ENCODE measurements at places on chromosomes 6 and 20.
A peak's percentile ranks its signal among the peaks of the same experiment; 100 is the strongest.

DNA sequence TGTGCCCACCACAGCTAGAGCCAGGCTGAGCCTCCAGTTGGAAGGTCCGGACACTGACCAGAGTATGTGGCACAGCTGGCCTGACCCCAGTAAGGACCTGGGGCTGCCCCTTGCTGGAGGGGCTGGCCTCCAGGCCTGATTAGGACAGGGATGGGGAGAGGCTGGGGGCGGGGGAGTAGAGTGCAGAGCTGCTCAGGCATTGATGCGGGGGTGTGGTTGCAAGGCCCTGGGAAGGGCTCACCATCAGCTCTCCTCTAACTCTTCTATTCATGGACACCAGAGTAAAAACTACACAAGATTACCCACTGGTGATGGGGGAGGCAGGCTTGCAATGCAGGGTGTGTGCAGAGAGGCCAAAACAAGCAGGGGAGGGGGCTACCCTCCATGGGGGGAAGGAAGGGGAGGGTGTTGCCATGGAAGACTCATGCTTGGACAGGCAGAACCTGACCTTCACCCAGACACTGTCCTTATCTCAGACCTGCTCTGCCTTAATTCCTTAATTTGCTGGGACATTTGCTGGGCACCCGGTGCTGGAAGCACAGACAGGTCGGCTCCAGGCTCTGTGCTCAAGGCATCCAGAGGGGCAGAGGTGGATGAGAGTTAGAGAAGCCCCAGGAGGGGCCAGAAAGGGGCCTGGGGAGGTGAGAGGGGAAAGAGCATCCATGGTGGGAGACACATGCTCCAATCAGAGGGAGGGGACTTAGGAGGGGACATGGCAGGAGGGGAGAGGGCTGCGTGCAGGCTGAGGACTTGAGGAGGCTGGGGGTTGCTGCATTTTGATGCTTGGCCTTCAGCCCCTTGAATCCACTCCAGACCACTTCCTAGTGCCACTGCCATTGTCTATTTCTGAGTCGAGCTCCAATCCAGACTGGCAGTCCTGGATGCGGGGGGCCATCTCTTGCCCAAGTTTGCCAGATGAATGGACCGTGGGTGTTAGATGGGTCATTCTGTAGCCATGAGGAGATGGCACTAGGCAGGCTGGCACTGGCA, 7.6 kb upstream of the EMILIN3 start:
- DNase-seq = no peak

GRCh38 chr6:99495466-99495865, 19.8 kb downstream of the USP45 start:
- no peak for DNase-seq

- DNase-seq = no peak
Observed at GRCh38 chr6:37137201-37138090, 32.5 kb upstream of the PIM1 start.

DNA sequence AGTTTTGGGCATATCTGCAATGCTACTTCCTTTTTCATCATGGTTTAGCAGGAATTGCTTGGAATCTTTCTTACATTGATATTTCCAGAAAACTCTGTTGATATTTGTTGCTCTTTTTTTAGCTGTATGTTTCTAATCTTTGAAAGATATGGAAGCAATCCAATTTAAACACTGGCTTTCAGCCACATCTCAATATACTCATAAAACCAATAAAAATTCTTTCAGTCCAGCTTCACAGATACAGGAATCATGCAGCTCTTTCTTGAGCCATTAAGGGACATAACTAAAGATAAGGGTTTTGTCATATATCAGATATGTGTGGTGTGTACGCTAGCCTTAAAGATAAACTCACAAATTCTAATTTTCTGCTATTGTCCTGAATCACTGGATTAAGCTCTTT, 47.4 kb downstream of the PKIB start:
- DNase-seq = no peak

DNA sequence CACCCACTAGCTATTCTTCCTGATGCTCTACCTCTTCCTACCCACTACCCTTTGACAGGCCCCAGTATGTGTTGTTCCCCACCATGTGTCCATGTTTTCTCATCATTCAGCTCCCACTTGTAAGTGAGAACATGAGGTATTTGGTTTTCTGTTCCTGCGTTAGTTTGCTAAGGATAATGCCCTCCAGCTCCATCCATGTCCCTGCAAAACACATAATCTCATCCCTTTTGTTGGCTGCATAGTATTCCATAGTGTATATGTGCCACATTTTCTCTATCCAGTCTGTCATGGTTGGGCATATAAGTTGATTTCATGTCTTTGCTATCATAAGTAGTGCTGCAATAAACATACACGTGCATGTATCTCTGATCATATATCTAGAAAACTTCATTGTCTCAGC, 218.3 kb upstream of the STXBP5 start:
- DNase-seq = no peak

DNA sequence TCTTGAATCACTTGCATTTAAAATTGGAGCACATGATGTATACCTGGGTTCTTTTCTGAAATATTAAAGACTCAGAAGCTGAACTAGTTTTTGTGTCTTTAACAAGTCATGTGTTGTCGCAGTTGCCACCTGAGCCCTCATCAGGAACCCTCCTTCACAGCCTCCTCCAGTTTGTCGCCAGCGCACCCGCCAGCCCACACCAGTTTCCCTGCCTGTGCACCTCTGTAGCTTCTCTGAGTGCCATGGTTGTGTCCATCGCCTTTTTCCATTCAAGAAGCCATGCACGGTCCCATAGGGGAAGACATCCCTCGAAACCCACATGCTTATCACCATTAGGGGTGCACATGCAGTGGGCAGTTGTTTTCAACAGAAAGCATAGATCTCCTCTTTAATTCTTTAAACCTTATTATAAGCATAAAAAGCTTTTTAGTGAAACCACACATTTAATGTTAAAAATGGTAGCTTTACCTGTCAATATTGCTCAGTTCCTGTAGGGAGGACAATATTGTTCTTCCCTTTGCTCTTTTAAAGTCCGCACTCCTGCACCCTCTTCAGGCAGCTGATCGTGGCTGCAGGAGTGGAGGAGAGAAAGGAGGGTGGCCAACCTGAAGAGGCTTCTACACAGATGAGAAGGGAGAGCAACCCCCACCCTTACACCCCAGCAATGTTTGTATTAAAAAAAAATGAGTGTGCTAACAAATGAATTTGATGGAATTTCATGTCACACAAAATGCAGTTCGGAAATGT, 121.9 kb downstream of the CFAP61 start:
- no peak for DNase-seq

GRCh38 chr6:89675949-89676748, 37.6 kb upstream of the LYRM2 start:
- no peak for DNase-seq

DNA sequence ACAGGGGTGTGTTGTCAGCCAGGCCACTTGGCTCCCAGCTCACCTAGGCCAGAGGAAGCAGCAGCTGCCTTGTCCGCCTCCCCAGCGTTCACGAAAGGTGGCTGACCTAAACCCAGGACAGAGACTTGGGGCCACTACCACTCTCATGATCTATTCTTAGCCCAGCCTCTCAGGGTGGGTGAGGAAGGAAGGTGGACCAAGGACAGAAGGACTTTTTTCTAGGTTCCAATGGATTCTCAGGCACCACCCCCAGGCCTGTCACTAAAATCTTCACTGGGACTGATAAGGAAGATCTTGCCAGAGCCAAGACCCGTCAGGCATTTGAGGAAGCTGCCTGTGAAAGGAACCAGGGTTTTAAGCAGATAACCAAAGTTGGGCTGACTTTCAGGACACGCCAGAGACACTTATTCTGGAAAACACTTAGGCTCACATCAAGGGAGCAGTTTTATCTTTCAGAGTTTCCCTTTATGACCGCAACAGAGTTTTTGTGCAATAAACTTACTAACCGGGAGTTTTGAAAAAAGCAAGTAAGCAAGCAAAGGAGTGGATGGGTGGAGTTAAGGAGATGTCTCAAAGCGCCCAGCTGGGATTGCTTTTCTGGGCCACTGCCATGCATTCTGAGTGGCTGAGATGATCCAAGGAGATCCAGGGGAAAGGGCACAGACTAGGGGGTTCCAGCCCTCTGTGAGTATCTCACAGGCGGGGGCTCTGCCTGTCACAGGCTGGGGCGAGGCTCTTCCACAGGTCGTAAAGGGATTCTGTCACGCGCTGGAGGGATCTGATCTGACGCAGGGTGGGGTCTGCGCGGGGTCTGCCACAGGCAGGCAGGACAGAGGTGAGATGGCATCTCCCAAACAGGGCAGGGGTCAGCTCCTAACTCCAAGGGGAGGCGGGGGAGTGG, 989 bp downstream of the FITM2 start:
- DNase-seq = no peak

DNA sequence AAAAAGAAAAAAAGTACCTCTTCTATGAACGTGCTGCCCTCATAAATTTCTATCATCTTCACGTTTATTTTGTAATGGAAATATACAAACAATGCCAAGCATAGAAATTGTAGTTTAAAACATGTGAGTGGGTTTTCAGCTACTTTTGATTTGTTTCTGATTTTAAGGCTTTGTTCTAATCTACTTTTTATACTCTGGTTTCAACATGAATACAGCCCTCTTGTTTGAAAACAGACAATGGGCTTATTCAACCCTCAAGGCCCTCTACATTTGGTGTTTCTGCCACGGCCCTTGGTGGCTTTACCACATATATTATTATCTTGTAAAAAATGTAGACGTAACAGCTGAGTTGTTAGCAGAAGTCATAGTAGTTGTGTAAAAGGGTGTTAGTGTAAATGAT, 153.9 kb downstream of the SOX4 start:
- DNase-seq = no peak

DNA sequence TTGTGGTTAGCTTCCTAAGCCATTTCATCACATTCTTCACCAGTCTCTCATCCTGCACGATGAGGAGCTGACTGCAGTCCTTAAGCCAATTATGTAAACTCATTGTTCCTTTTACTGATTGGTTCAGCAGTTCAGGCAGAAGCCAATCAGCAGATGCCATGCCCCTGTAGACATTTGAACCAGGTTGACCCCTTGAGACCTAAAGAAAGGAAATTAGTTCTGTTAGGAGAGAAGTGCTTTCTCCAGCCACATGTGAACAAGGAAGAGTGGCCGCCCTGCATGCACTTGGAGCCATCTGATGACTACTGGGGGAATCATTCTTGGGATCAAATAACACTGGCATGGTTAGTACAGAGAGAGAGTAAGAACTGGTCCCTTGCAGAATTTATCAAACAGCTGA, 535.2 kb upstream of the ID4 start:
- peak; percentile 38 for DNase-seq

DNA sequence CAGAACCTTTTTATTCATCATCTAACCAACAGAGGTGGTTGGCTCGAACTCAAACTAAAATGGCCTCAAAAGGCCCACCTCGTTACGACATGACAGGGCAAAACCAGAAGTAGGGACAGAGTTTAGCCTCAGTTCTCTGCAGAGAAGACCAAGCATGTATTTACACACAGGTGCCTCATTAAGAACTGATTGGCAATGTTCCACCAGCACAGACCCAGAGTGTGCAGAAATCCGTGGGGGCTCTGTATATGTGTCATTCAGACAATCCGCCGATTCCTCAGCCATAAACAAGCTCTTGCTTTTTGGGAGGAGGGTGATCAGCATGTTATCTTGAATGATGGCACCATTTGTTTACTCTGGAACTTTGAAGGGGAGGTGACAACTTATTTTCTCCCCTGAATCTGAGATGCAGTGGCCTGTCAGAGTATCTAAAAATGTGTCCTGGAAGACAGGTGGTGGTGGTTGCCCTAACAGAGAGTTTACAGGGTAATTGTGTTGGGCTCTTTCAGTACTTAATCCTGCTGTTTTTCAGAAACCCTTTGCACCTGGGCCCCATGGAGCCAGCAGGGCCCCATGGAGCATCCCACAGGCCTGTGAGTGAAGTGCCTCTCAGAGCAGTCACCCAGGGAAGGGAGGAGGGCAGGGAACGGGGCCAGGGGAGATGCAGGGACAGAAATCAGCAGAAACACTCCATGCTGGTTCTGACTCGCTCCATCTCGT, 29.1 kb upstream of the C20orf203 start:
- DNase-seq = peak; percentile 34

DNA sequence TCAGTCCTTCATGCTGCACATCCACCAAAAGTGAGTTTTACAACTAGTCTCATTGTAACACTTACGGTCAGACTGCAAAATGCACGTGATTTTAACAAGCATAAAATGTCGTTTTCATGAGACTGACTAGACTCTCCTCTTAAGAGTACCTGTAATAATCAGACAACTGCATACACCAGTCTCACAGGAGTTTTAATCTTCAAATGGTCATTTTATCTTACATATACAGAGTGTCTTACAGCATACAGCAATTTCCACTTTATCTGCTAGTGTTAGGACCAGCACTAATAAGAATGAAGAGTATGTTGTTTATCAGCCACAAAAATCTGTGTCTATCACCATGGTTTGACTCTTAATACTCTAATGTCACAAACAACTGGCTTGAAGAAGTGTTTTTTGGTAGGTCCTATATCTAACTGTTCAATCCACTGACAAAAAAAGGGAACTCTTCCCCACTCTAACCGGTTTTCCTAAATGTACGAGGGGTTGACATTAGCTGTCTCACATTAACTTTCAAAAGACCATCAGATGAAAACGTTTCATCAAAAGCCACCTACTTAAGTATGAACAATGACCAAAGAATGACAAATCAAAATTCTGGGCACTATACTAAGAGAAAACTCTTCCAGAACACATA, 1.5 kb upstream of the ASF1A start:
- DNase-seq = no peak

- DNase-seq = no peak
Observed at GRCh38 chr6:75748003-75748742, 866 bp upstream of the MYO6 start.

GRCh38 chr20:41627611-41628244, 9.6 kb upstream of the CHD6 start:
- DNase-seq = no peak

GRCh38 chr6:24858177-24858653, 59.5 kb upstream of the ARMH2 start:
- DNase-seq = no peak

DNA sequence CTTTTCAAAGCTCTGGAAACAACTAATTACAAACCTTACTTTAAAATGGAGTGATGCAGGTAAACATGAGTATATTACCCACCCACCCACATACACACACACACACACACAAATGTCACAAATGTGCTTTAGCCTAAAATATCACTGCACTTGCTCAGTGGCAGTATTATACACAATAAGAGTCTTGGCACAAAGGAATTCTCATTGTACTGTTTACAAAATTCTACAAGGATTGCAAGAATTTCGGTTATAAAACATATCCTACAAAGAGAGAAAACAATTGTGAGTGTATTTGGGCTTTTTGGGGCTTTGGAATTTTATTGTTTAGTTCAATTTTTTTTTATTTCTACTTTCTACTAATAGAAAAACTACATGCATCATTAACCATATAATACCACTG, 113.2 kb upstream of the BEND6 start:
- DNase-seq = no peak

DNA sequence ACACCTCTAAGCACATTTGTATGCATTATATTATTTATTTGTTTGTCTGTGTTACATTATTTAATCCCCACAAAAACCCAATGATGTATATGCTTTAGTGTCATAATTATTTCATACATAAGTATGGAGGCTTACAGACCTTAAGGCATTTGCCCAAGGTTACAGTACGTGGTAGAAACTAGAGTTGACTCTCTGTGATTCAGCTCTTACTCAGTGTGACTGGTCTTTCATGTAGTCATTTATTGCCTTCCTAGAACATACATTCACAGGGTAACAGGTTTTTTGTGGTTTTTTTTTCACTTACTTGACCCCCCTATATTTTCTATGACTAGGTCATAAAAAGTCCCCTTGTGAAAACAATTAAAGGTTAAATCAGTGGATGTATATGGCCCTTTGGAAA, 566.8 kb downstream of the TFAP2A start:
- DNase-seq = no peak
